Thymus (tissue), 14 donors: ENCODE measurements at places on chromosomes 11 and 22. TPM values are rescaled to one million over a fixed set of nuclear protein-coding genes. Genes with fewer than 3 reads are reported as not detected.

DNA sequence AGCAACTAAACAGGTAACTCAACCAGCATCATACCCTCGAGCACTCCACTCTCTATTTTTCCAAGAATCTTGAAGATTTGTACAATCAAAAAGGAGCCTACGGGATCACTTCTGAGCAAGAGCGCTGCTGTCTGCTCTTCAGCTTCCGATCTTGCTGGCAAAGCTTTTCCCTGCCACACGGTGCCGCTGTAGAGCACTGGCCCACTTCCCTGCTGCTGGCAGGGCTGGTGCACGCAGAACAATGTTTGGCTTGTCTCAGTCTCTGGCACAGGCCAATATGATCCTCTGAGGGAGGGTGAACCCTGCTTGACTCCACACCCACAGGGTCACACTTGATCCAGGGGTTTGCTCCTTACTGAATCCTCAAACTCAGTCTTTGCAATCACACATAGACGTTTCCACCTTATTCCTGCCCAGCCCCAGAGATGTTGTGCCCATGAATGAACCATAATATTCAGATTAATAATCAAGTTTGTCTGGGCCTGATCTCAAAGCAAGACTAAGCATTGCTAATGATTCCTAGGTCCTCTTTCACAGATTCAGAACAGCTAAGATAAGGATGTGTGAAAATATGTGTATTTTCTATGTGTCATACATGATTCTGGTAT, 536.6 kb downstream of the SOX6 start:
- DNase-seq = no peak

GRCh38 chr11:59938132-59938531, at the start of gene OOSP1:
Gene OOSP1, plus strand, starts transcription at chr11:59938432. Its CDS starts 23 bp downstream, at chr11:59938455.
- DNase-seq = no peak

The SLC22A6 gene
- not detected for polyA plus RNA-seq

- DNase-seq = no peak
Observed at GRCh38 chr22:48393041-48393370, 1434.7 kb downstream of the BRD1 start.

DNA sequence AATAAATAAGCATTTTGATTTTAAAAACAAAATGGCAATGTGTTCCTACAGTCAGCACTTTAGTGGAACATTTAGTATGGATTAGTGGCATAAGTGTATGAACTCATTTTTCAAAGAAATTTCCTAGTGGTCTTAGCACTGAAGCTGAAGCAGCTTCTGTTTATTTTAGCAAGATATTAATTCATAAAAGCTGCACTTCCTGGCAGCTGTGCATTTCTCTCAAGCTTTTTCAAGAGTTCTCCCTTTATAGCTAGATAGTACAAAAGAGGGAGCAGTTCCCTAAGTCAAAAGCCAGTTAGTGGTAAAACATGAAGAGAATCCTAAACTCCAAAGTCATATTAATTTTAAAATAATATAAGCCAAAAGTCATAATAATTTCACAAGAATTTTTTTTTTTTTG, 1036.0 kb upstream of the CCDC90B start:
- DNase-seq = no peak

The SLC17A6 gene
- 0.07 TPM for polyA plus RNA-seq

- DNase-seq = no peak
Observed at GRCh38 chr22:44438056-44438455, 60.0 kb downstream of the RTL6 start.

The MAP6 gene
- 1.3 TPM for polyA plus RNA-seq

- DNase-seq = no peak
Observed at GRCh38 chr22:49211176-49211575, 616.5 kb downstream of the BRD1 start.

DNA sequence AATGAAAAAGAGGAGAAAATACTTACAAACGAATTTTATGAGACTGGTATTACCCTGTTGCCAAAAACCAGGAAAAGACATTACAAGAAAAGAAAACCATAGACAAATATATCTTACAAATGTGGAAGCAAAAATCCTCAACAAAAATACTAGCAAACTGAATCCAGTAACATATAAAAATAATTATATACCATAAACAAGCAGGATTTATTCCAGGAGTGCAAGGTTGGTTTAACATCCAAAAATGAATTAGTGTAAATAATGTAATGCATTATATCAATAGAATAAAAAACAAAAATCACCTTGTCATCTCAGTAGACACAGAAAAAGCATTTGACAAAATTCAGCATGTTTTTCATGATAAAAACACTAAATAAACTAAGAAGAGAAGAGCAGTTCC, 7.3 kb downstream of the NF2 start:
- DNase-seq = no peak

- DNase-seq = no peak
Observed at GRCh38 chr11:27211370-27212127, 151.5 kb downstream of the CCDC34 start.

GRCh38 chr11:72688929-72689328, 14.7 kb upstream of the PDE2A start:
- DNase-seq = no peak

DNA sequence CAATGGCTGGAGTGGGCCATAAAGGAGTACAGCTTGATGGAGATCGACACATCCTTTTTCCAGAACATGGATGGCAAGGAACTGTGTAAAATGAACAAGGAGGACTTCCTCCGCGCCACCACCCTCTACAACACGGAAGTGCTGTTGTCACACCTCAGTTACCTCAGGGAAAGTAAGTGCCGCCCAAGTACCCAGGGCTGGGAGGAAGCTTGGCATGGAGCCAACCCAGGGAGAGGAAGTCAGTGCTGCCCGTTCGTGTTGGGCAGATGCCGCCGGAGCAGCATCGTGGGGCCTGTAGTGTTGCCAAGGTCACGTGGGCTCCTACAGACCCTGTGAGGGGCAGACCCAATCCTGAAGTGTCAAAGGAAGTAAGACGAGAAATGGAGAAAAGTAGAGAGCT, 78.9 kb downstream of the FLI1 start:
- DNase-seq = no peak

- no peak for DNase-seq
Observed at GRCh38 chr22:35641494-35642120, 6.6 kb upstream of the APOL6 start.

- DNase-seq = no peak
Observed at GRCh38 chr22:42792909-42793847, 63.9 kb downstream of the ARFGAP3 start.

DNA sequence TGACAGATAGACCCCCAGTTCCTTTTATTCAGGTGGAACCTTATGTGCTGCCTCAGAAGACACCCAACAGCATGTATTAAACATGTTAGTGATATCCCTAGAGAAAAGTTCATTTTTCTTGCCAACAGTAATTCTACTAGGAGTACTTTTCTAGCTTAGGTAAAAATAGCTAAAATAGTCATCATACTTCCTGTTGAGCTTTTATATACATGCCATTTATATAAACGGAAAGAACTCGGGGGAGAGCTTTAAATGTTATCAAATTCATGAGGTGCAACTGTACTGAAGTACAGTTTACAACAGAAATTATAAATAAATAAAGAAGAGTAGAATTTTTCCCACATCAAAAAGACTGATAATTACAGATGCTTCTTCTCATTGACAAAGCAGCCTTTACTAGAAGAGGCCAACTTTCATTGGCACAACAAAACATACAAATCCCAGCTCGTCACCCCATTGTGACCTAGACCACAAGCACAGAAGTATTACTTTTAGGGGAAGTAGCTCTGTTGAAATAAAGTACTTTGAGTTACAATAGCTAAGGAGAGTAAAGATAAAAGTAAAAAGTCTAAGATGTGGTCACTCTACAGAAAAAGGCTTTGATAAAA, 59.1 kb upstream of the POU2AF2 start:
- no peak for DNase-seq

DNA sequence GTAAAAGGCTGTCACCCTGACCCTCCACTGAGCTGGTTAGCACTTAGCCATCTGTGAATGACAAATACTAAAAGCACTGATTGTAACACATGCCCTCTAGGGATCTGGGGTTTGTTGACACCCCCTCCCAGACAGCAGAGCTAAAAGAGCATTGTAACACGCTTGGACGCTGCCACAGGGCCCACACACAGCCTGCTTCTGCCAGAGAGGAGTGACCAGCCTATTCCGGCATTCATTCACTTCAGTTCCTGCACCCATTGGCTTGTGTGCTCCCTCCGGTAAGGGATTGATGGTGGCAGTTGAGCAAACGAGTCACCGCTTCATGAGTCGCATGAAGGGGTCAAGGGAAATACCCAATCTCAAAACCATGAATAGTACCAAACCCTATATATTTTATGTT, 15.8 kb downstream of the OR10D3 start:
- no peak for DNase-seq

The CDC42BPG gene
- 7.4 TPM for polyA plus RNA-seq

DNA sequence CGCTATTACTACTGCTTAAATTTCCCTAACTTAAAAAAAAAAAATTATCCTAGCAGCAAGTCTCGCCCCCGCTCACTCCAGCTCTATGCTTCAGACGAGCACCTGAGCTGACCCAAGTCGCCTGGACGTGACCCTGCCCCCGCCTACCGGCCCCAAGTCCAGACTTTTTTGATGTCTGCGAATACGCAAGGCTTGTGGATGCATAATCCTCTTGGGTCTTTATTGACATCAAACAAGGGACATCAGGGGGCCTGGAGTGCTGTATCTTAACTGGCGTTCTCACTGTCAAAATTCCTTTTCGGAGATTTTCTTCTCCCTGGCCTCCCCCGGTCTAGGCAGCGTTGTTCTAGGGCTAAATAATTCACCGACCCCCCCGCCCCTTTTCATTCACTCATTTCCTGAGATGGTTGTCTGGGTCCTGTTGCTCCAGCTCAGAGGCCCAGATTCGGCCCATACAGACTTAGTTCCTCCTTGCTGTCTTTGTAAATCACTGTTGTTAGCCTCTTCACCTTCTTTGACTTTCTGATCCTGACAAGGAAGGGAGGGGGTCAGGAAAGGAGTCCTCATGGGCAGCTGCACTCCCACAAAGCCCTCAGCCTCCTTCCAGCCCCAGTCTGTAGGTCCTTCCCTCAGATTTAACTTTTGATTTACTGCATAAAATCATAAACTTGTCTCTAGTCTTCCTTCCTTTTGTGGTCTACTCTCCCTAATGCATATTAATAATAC, 601 bp upstream of the LRP4 start:
- no peak for DNase-seq

GRCh38 chr11:46377831-46378230, 3.6 kb upstream of the MDK start:
- DNase-seq = no peak

GRCh38 chr22:30219049-30219654, 27.4 kb downstream of the LIF start:
- no peak for DNase-seq

DNA sequence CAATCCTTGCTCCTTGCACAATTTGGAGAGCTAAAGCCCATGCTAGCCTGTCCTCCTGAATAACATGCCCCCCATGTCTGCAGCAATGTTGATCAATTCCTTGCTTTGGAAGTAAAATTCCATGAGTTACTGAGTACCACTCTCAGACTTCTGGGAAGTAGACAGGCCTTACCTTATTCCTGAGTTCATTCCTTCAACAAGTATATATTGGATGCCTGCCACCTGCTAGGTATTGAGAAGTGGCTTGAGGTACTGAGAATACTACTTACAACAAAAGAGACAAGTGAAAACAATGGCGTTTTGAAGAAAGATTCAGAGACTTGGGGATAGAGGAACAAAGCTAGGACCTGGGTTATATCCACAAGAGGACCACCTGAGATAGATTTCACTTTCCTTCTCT, 12.4 kb downstream of the PATE2 start:
- no peak for DNase-seq

The TALDO1 gene
- 115 TPM for polyA plus RNA-seq

- DNase-seq = no peak
Observed at GRCh38 chr22:21680830-21681565, 15.2 kb downstream of the PPIL2 start.

- DNase-seq = no peak
Observed at GRCh38 chr22:23409976-23410375, 170.1 kb downstream of the IGLL1 start.

- DNase-seq = no peak
Observed at GRCh38 chr22:22144858-22145257, 99.7 kb upstream of the VPREB1 start.

DNA sequence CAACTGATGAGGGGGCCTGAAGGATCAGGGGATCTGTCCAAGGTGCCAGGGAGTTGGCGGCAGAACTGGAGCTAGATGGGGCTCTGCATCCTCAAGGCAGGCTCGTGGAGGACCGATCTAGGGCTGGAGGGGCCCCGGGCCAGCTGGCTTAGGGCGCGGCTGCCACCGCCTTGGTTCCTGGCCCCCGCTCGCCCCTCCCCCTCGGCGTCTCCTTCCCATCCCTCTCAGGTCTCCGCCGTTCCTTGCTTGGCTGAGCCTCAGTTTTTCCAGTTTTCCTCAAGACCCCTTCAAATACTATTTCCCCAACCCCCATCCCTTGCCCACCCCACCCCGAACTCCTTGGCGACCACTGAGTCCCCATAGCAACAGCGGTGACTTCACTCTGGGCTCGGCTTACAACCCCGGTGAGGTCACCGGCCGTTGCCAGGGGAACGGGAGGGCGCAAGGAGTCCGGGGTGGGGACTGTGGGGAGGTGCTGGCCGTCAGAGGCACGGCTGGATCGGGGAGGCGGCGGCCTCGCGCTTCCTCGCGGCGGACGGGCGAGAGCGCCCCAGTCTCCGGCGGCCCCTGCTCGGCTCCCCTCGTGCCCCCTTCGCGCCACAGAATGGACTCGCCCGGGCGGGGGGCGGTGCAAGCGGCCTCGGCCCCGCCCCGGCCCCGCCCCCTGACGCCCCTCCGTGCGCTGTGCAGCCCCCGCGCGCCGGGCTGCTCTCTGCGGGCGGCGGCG, 7.5 kb downstream of the FREY1 start:
- no peak for DNase-seq

- DNase-seq = no peak
Observed at GRCh38 chr11:94036096-94036495, 14.9 kb downstream of the HEPHL1 start.

DNA sequence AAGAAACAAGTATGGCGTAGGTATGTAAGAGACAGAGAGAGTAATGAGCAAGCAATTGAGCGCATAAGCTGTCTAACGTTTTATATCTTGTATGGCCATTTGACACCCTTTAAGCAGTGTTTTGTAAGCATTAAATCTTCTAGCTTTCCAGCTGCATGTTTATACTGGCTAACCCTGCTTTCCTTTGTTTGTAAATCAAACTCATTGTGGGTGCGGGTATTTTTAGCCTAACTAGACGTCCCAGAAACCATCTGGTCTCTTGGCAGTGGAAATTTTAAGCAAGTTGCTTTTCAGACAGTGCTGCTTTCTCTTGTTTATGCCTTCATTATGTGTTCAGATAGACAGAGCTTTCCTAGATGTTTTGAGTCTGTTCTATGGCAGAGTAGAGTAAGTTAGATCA, 73.5 kb downstream of the RNF169 start:
- DNase-seq = no peak

DNA sequence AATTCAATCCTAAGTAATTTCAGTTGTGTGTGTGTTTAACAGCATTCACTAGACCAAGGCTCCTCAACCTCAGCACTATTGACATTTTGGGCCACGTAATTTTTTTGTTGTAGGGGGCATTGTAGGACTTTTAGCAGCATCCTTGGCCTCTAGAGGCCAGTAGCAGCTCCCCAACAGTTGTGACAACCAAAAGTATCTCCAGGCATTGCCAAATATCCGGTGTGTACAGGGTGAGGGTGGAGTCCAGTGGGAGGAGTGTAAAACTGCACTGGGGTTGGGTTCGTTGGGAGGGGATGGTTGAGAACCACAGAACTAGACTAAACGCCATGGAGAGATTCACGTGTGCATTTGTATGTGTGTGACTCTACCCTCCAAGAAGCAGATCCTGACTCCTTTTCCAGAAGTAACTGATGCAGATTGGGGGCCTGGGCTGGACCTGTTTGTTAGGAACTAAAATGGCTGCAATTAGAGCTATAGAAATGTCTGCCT, 5.9 kb upstream of the PHF21A start:
- no peak for DNase-seq
